Stimulated activated CD8-positive, alpha-beta memory T cell treated with anti-CD3 and anti-CD28 coated beads, Interleukin-12 subunit alpha, Interleukin-12 subunit beta, amount 100 ng/mL, for 4 hours (primary cell): ENCODE measurements at places on chromosomes 7 and 10.

GRCh38 chr7:105871142-105871541 lies 5.3 kb downstream of the ATXN7L1 start:
- no peak for DNase-seq

DNA sequence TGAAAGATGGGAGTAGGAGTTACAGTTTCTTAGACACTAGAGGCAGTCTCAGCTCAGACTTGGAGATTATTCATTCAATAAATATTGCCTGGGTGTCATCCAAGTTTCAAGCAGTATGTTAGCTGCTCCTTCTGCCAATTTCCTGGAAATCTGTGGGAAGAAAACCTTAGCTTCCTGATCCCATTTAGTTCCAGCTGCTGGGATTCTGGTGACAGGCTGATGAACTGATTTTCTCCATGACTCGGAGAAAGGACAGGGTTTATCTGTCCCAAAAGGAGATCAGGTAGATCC lies 95.8 kb downstream of the CLEC2L start:
- DNase-seq: no peak

GRCh38 chr10:114912470-114912859 lies 25.5 kb upstream of the TRUB1 start:
- DNase-seq: no peak

- no peak for DNase-seq
These were observed 18.7 kb downstream of the CALD1 start for GRCh38 chr7:134798155-134798554.

- no peak for DNase-seq
These were observed 42.8 kb downstream of the GAD2 start for GRCh38 chr10:26259341-26259740.

DNA sequence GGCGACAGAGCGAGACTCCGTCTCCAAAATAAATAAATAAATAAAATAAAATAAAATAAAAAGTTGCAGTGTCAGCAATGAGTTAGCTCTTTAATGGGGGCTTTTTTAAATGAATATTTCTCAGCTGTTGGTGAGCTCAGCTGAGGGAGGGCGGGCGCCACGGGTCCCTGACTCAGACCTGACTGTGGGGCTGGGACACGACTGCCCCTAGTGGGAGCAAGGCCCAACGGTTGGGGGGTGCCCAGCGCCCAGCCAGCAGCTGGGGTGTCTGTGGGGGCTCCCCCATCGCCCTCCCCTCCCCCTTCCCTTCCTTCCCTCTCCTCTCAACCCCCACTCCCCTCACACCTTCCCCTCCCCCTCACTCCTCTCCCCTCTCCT lies 46.6 kb downstream of the PWWP2B start:
- DNase-seq: peak; percentile 66

DNA sequence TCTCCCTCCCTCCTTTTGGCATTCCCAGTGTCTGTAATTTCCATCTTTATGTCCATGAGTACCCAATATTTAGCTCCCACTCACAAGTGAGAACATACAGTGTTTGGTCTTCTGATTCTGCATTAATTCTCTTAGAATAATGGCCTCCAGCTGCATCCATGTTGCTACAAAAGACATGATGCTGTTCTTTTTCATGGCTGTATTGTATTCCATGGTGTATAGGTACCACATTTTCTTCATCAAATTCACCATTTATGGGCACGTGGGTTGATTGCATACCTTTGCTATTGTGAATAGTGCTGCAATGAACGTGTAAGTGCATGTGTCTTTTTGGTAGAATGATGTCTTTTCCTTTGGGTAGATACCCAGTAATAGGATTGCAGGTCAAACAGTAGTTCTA lies 576.8 kb downstream of the GALNT17 start:
- no peak for DNase-seq

DNA sequence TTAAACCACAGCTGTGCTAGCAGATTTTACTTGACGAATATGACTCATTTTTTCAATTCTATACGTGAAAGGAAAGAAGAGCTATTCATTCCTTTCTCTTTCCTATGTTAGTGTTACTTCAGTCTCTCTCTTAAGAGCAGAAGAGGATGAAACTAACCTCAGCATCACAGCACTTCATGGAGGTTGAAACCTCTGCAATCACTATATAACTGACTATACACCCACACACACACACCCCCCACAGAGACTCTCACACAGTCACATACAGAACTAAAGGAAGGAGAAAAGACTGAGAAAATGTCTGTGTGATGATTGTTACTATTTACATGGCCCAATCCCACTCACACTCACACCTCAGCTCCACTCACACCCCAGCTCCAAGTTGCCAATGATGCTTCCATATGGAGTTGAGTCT lies 104.2 kb downstream of the KIF20B start:
- no peak for DNase-seq

GRCh38 chr7:151518105-151518946 lies 1.4 kb downstream of the RHEB start:
- peak; percentile 41 for DNase-seq

DNA sequence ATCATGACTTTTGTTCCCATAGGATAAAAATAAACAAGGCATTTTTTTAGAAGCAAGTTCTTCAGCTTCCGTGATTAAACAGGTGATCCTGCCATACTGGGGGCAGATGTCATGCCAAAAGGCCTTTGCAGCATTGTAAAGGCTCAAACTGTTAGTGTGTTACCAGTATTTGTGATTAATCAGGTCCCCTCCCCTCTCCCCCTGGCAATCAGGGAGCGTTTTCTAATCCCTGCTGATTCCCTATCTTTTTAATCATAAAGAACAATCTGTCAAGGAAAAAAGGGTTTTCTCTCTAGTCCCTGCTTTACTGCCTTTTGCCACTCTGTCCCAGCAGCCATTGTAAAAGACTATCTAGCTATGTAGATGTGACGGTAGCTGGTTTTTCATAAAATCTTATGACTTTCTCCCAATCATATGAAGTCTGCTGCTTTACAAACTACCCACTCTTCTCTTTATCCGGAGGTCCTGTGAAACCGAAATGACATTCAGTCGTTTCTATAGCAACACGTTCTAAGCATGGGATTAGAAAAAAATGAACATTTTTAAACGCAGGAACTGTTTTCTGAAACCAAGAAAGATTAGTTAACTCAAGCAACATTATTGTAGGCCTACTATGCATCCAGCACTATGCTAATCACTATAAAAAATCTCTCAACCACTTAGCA lies 210.9 kb downstream of the RNLS start:
- DNase-seq: no peak

DNA sequence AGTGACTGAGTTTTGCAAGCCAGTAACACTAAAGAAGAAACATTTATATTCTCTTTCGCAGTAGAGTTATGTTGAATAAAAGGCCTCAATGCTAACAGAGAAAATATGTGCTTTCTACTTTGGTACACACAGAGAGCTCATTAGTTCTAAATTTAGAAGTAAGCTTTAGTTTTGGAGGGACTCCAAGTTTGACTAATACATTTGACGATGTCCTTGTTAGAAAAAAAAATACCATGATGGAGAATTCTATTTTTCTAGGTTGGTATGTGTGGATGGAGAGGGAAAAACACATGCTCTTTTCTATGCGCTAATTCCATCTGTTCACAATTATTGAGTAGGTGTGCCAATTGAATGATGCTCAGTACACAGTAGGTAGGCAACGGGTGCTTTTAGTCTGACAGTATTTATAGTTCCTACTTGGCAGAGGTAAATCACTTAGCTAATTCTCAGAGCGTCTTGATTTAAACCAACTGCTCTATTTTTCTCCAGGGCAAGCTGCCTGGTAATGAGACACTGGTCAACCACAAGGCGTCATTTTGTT lies 327.2 kb upstream of the AKR1E2 start:
- no peak for DNase-seq

DNA sequence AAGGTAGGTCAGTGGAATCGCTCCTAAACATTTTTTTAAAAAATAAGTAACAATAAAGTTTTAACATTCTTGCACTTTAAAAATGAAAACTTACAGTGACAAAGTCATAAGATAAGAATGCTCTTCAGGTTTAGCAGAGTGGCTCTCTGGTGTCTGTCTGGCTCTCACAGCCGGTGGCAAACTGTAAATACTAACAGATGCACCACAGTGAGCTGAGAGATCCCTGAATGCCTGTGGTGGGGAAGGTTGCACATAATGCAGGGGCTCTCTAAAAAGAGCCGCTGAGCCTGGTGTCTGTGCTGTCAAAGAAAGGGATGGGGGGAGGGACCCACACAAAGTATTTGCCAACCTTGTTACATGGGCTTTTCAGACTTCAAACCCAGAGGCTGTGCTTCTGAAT lies 498.3 kb downstream of the CCSER2 start:
- no peak for DNase-seq

DNA sequence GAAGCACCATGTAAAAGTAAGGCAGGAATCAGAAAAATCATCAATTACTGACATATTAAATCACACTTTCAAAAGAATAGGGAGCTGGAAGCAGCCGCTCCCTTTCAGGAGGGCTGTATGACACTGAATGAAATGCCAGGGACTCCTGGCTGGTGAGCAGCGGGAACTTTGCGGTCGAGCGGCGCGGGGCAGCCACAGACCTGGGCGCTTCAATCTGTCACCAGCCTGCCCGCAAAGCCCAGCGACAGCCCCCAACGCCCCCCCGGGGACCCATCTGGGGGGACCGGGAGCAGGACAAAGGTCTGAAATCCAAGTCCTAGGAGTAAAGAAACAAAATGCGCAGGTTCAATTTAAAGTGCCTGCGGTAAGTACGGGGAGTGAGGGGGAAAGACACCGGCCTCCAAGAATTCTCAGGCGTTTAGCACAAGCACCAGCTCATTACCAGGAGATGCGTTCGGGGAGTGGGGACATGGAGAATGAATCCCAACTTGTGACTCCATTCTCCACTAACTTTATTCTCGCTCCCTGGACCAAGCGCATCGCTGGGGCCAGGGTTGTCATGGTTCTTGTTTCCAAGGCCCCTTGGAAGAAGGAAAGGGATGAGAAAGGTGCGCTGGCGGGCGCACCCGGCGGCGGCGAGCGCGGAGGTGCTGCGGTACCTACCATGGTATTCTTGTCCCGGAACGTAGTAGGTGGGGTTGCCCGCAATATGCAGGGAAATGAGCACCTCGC lies 824 bp downstream of the RELN start:
- DNase-seq: no peak

GRCh38 chr7:130292682-130293257 lies at the start of gene CPA4:
Gene CPA4 (plus strand): TSS chr7:130293161. CDS start chr7:130293181, 20 bp downstream.
- DNase-seq: no peak

DNA sequence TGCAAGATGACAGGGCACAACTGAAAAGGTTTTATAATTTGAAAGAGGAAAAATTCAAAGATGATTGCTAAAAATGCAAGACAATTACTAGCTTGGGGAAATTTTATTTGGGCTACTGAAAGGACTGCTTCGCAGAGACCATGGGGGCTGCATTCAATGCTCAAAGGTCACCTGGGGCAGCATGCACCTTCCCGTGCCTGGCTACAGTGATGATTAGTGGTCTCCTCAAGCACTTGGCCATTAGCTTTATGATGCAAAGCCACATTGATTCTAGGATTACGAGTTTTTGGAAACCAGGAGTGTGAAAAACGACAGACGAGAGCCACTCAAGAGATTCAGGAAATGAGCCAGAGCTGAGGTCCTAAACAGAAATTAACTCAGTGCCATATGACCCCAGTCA lies 764.6 kb downstream of the PHTF2 start:
- DNase-seq: no peak

DNA sequence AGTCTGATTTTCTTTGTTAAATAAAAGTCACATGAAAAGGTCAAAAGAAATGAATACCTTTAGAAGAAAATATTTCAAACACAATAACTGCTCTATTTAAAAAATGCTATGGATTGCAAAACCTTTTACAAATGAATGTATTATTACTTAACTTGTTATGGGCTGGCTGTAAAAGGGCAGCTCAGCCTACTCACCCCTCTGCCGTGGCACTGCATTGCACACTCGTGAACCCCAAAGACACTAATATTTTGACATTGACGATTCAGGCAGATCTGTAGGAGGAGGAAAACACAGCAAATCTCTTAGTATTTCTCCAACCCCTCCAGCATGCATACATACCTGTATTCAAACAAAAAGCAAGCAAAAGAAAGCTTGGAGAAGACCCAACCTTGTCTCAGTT lies 149.5 kb downstream of the FANK1 start:
- no peak for DNase-seq

GRCh38 chr7:144854839-144855424 lies 19.1 kb upstream of the TPK1 start:
- DNase-seq: no peak

DNA sequence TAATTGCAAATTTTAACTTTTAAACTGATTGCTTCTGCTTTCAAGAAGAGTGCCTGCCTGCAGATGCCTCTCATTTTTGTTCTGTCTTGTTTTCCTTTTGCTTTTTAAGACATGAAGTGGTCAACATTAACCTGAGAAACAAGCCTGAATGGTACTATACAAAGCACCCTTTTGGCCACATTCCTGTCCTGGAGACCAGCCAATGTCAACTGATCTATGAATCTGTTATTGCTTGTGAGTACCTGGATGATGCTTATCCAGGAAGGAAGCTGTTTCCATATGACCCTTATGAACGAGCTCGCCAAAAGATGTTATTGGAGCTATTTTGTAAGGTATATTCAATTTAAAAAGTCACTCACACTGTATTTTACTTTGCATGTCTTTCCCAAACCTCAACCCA lies 8.8 kb downstream of the GSTO2 start:
- DNase-seq: no peak

DNA sequence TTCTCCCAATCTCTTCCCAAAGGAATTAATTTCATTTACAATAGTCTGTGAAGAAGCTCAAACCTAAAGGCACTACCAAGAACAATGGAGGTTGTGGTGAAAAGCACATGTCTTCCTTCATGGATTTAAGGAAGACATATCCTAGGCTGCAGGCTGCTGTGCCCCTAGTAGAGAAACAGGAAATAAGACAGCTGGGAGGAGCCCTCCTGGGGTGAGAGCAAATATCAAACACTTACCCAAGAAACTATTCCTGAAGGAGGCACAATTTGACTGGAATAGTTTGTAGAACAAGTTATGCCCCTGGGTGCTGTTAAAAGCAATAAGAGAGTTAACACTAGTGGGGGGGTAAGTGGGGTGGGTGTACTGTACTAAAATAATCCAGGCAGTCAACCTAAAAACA lies 30.1 kb downstream of the PDZD8 start:
- DNase-seq: no peak

DNA sequence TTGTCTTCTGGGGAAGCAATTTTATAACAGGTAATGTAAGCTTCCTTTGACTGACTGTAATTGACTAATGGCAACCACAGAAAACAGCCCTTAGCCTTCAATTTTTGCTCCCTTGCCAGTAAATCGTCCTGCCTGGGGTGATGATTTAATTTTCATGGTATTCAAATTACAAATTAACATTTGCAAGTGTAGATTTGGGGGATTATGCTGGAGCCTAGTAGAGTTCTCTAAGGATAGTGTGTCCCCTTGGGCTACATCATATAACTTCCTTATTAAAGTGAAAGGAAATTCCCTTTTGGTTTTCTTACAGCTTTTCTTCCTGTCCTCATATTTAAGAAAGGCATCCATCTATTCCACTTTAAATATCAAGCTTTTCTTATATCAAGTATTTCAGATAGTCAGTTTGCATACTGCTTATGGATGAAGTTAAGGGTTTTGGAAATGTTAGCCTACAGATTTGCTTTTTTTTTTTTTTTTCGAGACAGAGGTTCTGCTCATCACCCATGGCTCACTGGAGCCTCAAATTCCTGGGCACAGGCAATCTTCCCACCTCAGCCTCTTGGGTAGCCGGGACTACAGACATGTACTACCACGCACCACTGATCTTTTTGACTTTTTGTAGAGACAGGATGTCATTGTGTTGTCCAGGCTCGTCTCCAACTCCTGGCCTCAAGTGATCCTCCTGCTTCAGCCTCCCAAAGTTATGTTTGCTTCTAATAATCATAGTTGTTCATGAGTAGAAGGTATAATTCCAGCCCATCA lies 35.9 kb upstream of the HDAC9 start:
- DNase-seq: no peak
